Kidney tubule cell (primary cell): ENCODE measurements at places on chromosomes 7 and 10.

GRCh38 chr7:94284104-94284503 is 110.6 kb upstream of the COL1A2 start:
- no peak for DNase-seq

DNA sequence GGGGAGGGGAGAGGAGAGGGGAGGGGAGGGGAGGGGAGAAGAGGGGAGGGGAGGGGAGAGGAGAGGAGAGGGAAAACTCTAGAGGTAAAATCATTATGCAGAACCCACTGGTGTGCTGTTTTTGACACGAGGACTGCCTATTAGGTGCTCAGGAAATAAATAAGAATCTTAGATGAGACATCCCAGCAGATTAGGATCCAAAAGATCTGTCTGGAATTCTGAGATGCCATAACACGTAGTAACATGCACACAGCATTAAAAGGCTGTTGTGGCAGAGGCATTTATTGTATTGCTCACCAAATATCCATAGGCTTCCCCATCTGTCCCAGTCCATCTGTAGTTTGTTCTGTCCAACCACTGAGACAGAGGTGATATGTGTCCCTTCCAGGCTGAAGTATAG is 40.8 kb upstream of the KMT2E start:
- DNase-seq, result no peak

GRCh38 chr7:24842029-24842428 is 84.8 kb upstream of the GSDME start:
- DNase-seq, result no peak

DNA sequence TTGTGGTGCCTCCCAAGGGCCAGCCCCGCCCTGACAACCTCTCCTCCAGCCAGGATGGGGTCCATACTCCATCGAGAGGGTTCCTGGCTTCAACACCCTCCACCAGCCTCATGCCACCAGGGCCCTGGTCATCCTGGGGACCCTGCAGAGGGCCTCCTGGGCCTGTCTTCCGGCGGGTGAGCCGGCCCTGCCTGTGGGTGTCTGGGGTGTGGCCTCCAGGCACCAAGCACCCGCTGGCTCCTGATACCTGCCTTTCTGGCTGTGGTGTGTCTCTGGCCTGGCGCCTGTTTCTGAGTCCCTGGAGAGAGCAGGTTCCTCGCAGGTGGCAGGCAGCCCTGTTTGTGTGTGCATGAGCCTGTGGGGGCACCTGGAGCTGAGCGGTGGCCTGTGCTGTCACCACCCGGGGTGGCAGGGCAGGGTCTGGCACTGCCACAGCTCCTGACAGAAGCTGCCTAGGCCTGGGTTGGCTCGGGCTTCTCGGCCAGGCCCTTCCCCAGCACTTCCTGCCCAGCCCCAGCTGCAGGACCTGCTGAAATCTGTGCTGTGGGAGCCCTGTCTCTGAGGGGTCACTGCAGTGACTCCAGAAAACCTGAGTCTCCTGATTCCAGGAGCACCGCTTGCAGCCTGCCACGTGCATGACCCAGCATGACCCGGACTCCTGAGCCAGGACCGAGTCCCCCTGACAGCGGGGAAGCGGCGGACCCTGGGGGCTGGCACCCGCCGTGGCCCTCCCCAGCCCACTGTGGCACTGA is 18.4 kb downstream of the ADAM8 start:
- DNase-seq, result peak; percentile 11

- DNase-seq, result no peak
These were observed 48.9 kb downstream of the FHIP2A start for GRCh38 chr10:114870486-114870885.

DNA sequence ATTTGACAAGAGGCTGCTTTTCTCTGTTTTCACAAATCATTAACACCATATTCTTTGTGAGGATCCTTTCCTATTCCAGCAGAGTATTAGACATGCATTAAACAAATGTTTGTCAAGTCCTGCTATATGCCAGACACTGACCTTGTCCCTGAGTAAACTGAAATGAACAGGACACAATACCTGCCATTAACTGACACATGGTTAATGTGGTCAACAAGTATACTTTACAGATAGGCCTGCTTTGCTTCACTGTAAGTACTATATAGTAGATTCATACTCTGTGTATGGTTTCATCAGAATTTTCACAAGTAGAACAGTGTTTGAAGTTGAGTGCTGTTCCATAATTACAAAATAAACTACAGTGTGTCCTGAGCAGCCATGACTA is 5.9 kb downstream of the TNKS2 start:
- no peak for DNase-seq

DNA sequence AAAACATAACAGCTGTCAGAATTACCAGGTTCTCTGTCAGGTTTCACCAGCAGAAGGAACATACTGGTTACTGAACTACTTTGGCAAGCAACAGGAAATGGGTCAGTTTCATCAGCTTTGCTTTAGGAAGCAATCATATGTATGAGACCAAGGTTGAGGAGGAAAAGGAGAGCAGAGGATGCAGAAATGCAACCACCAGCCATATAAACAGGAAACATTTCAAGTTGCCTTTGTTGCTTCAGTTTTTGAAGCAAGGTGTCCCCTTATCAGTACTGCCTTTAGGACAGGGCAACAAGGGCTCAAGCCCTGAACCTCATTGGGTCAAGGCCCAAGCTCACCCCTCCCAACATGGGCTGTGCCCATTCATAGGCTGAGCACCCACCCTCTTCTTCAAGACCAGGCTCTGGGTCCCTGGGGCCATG is 10.2 kb downstream of the HIPK2 start:
- DNase-seq, result no peak

DNA sequence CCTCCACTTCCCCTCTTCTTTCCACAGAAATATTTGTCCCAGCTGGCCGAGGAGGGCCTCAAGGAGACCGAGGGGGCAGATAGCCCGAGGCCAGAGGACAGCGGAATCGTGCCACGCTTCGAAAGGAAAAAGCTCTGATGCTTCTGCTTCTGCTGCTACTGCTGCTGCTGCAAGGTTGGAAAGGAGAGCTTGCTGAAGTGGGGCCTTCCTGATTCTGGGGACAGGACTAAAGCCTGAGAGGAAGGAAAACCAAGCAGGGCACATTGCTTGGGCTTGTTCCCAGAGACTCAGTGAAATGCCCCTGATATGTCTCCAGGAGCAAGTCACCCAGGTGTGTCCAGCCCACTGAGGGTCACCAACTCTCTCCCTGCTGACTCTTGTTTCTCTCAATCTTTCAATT is 35.9 kb upstream of the PDCD4 start:
- DNase-seq, result no peak

DNA sequence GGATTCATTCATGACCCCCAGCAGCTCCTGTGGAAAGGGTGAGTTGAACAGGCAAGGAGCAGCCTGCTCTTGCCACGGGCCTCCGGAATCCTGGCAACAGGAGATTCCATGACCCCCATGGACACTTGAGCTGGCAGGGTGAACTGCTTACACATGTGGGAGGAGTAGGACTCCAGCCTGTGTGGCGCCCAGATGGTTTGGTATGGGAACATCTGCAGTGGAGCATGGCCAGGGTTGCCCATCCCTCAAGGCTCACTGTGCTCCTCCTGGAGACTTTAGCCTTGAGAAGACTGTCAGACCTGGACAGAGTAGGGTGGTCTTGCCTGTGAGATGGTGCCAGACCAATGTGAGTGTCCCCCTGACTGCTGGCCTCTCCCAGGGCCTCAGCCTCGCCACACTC is 57.0 kb downstream of the HECTD2 start:
- no peak for DNase-seq

GRCh38 chr10:10551596-10552301 is 465.9 kb upstream of the CELF2 start:
- no peak for DNase-seq

- no peak for DNase-seq
These were observed 24.5 kb upstream of the MSRB2 start for GRCh38 chr10:23070913-23071218.
